ENCODE measurements at places on chromosomes 16 and 17.
A peak's percentile ranks its signal among the peaks of the same experiment; 100 is the strongest.

GRCh38 chr17:29145289-29146073, 34.7 kb downstream of the MYO18A start:
- DNase-seq = peak; percentile 19

DNA sequence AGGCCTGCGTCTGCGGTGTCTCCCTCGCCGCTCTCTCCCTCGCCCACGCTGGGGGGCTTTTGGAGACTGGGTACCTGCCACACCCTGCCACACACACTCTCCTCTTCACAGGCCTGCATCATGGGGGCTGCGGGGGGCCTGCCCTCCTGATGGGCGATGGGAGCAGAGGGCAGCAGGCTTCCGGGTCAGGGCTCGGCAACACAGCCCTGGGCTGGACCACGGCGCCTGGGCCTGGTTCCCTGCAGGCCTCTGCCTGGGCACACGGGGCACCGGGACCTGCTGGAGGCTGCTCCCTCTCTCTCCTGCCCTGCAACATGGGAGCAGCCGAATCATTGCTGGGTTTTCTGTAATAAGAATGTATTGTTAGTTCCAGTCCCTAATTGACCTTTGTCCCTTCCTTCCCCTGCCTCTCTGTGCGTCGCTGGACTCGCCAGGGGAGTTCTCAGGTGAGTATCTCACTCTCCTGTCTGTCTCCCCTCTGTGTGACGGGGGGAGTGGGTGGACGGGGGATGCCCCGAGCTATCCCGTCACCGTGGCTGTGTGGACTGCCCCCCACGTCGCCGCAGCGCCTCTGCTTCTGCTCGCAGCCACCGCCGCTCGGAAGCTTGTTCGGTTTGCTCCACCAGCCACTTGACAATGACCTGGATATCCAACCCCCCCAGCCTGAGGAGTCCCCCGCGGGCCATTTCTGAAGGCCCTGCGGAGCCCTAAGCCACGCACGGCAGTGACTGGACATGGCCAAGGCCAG, 13.5 kb downstream of the NME3 start:
- DNase-seq = no peak

DNA sequence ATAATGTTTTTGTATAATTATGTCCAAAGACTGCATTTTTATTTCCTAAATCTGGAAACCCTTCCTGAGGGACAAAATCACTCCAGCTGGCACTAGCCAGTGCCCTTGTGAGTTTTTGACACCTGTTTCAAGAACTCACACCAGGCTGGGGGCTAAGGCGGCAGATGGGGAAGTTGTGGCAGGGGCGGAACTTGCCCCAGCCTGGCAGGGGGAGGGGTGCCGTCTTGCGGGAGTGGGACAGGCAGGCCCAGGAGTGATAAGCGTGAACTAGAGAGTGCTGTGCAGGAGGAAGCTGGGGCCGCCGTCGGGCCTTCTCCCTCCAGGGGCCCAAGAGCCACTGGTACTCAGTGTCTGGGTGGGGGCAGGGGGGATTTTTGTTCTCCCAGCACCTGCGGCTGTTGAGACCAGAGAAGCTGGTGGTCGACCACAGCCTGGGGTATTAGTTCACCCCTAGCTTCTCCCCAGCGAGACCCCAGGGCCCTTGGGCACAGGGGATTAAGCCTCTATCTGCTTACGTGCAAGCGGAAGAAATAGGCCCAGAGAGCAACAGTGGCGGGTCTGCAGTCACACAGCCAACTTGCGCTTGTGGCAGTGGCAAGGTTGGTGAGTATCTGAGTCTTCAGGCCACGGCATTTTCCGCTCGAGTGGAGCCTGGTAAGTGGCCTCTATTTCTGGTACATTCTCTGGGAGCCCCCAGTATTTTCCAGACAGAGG, 40.2 kb upstream of the PLCG2 start:
- DNase-seq = no peak

- DNase-seq = no peak
Measured at GRCh38 chr17:44386182-44386525, 3.3 kb downstream of the ITGA2B start.

DNA sequence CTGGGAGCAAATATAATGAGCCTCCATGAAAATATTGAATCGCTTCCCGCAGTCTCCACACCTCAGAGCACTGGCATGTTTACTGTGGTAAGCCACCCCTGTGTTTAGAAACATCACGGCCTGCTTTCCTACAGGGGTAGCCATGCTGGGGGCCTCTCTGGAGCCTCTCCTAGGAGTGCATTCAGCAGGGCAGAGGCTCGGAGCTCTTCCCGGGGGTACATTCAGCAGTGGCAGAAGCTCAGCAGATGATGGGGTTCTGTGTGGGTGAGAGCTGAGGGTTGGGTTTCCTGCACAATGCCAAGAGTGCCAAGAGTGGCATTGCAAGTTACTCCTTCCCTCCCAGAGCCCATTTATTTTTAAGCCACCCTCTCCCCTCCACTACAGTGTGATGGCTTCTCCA, 386.6 kb downstream of the SEC14L1 start:
- no peak for DNase-seq

GRCh38 chr16:87821376-87822107, 47.8 kb downstream of the SLC7A5 start:
- no peak for DNase-seq

DNA sequence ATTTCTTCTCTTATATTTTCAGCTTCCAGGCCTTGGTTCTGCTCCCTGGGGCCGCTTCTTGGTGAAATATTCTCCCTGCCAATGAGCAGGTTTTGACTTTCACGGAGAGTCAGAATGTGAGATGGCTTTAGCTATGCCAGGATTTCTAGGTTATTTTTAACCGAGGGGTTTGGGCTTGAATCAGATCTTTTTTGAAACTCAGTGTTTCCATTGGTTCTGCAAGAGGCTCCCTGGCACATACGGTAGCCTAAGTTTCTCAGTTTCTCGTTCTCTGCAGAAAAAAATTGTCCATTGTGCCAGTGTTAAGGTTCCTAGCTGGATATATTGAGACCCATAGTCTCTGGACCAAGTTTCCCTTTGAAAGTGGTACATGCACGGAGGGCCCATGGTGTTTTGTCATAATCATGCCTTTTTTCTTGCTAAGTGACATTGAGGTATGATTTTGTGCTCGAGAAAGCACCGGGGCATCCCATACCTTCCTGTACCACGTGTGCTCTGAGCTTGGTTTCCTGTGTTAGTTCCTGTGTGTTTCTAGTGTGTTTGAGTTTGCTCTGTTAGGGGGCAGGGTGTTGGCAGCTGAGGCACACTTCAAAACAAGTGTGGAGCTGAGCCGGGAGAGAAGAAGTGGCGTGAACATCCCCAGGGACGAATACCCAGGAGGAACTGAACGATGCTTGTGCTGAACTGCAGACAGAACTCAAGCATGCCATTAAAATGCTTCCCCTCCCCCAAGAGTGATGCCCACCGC, 127.2 kb downstream of the HS3ST3B1 start:
- no peak for DNase-seq

- no peak for DNase-seq
Measured at GRCh38 chr17:59278406-59278805, 53.0 kb upstream of the YPEL2 start.

- no peak for DNase-seq
Measured at GRCh38 chr17:20934288-20934687, 108.5 kb downstream of the USP22 start.

DNA sequence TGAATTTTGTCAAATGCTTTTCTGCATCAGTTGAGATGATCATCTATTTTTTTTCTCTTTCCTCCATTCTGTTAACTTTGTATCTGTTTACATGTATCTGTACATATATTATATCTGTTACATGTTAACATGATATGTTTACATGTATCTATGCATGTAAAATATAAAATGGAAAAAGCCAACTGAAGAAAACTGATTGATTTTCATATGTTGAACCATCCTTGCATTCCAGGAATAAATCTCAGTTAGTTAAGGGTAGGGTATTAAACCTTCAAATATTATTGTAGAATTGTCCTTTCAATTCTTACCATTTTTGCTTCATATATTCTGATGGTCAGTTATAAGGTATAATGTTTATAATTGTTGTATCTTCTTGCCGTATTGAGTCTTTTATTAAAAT, 336.1 kb downstream of the ZFHX3 start:
- no peak for DNase-seq

GRCh38 chr17:38538906-38539305, 66.8 kb downstream of the SRCIN1 start:
- no peak for DNase-seq

GRCh38 chr16:56373003-56373402, 52.3 kb downstream of the AMFR start:
- no peak for DNase-seq

DNA sequence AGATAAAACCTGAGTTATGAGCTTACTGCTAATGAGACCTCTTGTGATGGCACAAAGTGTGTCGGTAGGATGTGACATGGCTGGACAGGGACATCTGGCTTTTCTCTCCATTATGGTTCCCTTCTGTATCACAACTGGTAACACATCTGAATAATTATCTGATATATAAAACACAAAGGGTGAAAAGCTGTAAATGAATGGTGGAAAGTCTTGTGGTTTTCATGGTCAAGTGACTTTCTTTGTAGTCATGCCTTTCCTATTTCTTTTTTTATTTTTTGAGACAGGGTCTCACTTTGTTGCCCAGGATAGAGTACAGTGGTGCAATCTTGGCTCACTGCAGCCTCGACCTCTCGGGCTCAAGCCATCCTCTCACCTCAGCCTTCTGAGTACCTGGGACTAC, 35.3 kb upstream of the ZFHX3 start:
- no peak for DNase-seq

Measured in NCI-H2227 treated with DMSO at 0.1 percent for 48 hours (cell line).